ENCODE measurements at places on chromosomes 6 and 20.

DNA sequence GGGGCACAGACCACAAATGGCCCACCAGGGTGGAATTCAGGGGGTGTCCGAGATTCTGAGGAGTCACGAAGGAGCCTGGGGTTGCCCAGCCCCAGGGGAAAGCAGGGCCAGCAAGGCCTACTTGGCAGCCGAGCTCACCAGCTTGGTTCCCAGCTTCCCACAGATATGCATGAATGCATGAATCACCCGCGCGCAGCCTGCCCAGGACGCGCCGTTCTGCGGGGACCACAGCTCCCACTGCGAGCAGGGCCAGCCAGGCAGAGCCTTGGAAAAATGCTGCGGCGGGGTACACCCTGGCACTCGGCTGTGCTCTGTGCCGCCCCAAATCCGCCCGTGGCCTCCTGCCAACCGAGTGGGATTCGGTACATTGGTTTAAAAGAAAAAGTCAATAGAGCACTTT is 211.0 kb downstream of the NFATC2 start:
- no peak for DNase-seq

- no peak for DNase-seq
These were observed 39.2 kb downstream of the ANKS1A start for GRCh38 chr6:34928220-34928619.

- peak; percentile 99 for DNase-seq
These were observed at the start of gene FAM135A for GRCh38 chr6:70413114-70413991. Gene FAM135A, plus strand, starts transcription at chr6:70413508. Its CDS starts 14,835 bp downstream, at chr6:70428343.

DNA sequence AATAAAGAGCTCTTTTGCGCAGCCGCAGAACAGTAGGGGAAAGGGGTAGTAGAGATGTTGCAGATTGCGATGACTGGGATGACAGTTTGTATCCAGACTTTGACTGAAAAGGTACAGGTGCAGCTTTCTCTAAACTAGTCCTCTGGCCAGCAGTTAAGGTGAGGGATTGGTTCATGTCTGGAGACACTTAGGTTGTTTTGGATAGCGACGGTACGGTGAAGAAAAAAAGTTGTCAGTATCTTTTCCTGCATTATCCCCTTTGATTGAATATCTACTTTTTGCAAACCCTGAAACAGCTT is 537 bp downstream of the PRR3 start:
- DNase-seq, result no peak

- no peak for DNase-seq
These were observed 76.6 kb downstream of the PKHD1 start for GRCh38 chr6:52010806-52011205.

DNA sequence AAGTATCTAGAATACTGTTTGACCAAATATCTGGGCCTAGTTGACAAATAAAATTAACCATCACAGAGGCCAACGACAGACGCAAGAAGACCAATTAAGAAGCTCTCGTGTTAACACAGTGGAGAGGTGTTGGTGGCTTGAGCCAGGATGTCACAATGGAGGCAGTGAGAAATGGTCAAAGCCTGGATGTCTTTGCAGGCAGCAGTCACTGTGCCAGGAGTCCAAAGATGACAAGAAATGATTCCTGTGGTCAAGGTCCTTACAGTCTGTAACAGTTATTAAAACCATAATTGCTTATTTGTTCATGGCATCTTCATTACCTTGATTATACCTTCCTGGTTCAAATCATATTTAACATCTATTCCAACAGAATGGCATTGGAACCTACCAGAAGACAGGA is 91.3 kb upstream of the EDN1 start:
- DNase-seq, result no peak

DNA sequence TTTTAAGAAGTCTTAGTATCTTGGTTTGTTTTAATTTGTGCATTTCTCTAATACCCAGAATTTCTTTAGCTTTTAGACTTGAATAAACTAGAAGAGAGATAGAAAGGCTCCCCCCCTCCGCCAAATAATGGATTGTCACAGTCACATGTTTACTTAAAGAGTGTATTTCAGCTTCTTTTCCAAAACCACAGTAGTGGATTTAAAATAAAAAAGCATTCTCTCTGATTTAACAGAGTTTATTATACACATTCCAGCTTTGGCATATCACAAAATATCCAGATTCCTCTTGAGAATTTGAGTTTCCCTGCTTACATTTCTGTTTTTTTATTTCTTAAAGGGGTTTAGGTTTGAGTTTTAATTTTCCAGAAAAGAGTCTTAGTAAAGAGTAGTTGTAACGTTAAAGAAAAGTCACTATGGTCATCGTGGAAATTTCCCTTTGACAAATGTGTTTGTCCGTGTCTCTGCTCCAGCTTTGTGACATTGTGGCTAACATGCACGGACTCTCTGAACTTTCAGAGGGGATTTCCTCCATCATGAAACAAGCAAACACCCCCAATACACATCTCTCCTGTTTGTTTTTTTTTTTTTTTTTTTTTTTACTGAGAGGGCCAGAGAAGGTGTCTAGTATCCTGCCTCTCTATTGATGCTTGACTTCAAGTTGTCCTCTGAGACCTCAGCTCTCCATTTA is 113.5 kb upstream of the SUPT3H start:
- DNase-seq, result no peak

GRCh38 chr20:5784735-5785134 is 34.5 kb downstream of the SHLD1 start:
- no peak for DNase-seq

DNA sequence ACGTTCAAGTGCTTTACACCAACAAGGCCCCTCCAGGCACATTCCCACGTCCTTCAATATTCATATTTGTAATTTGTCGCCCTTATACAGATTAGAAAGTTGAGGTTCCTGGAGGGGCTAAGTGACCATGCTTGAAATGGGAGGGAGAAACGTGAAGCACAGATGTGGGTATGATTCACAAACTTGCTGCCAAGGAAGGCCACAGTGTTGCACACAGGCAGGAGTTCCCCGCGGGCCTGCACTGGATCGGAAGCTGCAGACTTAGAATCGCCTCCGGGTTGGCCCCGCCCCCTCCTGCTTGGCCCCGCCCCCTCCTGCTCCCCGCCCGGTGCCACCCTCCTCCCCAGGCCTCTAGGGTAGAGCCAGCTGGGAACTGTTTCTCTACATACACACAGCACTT is 58.2 kb upstream of the QKI start:
- no peak for DNase-seq

DNA sequence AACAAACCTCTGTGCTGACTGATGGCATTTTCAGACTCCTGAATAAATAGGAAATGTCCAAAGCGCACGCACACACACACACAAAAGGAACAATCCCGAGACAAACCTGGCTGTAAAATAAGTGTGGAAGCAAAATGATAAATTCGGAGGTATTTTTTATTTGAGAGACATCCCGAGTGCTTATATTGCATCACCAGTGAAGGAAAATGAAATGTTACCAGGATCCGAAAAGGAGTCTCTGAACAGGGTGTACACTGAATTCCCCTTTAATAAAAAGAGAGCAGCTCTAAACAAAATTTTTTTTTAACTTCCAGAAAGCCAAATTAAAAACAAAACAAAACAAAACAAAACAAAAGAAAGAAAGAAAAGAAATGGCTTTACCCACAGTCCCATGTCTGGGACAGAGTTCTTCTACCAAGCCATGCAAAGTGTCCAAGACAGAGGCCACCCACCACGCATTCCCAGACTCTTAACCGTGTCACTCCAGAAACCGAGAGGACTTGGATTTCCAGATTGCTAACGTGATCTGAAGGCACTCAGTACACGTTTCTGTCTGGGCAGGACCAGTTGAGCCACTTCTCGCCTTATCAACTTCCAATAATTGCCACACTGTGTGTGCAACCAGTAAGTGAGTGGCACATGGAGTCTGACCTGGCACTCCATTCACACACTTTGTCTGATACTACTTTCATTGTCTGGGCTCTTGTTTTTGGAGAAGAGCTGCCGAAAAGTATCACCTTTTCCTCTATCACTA is 817 bp downstream of the ME1 start:
- no peak for DNase-seq

DNA sequence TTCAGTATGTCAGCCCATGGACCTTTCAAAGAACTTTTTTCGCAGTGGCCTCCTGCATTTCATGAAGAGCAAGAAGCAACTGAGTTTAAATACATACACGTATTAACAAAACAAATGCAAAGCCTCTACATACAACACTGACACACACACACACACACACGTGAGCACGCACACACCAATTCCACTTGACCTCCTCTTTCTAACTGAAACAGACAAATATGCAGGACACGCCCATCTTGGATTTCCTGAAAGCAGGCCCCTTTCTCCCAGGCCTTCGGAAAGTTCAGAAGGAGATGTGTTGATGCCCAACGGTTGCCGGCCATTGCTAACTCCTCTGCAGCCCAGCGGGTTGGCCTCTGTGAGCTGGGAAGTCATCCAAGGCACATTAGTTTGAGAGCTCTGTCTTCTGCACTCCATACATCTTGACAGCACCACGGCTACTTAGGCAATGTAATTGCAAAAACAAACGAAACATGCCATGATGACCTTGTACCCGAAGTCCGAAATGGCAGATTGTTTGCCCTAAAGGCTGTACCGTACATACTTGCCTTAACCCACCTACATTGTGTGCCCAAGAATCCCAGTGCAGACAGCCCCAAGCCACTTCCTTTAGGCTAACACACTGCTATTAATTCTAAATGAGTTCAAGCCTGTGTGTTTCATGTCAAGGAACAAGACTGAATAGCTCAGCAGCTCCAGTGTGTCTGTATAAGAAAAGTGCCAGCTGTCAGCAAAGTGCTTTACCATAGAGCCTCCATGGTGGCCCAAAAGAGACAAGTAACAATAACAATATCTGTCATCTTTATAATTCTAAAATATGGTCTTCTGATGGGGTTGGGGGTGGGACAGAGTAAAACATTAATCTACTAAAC is 138.8 kb upstream of the RNF217 start:
- DNase-seq, result peak; percentile 18

- no peak for DNase-seq
These were observed 665.4 kb downstream of the EPM2A start for GRCh38 chr6:145069966-145070365.

DNA sequence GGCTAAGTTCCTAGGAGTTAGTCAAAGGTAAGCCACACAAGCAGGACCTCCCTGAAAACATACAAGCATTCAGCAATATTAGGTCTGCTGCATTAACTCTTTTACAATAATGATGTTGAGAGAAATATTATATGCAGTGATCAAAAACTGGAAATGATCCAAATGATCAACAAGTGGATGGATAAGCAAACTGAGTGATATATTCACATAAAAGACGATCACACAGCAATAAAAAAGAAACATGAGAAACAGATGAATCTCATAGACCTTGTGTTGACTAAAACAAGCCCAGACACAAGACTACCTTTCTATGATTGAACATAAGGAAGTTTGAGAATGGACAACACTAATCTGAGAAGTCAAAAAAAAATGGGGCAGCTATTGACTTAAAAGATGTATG is 39.9 kb downstream of the LMBRD1 start:
- DNase-seq, result no peak

DNA sequence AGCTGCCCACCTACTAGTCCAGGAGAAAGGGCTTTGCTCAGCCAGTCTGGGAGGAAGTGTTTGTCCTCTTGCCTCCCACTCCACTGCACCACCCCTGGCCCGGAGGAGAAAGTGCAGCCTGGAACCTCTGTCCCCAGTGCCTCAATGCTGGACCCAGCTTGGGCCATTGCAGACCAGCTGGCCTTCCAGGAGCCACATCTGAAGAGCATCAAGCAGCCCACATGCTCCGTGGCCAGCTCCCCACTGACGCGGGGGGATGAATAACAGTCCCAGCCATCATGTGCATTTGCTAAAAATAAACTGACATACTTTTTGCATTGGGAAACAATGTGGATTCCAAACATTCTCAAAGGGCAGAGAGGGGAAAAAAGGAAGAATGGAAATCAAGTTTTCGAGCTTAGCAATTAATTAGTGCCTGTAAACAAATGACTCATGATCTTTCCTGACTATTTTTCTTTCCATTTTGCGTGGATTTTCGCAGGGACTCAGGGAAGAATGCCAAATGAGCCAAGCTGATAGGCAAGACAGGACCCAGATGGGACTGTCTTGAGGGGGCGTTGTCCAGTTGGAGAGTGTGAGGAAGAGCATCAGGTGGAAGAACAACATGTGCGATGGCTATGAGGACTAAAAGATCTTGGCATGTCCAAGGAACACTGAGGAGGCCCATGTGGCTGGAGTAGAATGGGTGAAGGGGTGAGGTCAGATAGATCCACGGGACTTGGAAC is 34.1 kb downstream of the CEBPB start:
- DNase-seq, result no peak

DNA sequence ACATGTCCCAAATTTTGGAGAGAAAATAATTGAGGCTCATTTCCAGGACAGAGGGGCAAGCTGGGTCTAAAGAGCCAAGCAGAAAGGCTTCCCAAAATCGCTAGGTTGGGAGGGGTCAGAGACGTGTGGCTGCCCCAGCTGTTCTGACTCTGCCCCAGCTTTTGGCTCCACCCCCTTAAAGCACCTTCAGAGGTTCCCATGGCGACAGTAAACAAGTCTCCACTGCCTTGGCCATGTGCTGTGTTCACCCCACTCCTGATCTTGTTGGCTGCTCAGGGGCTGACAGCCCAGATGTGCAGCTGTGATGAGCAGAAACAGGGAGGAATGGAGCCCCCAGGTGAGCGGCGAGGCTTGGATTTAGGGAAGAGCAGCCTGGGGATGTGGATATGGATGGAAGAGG is 72.8 kb upstream of the SPTLC3 start:
- no peak for DNase-seq

GRCh38 chr6:53056273-53056672 is 8.9 kb upstream of the FBXO9 start:
- DNase-seq, result no peak

DNA sequence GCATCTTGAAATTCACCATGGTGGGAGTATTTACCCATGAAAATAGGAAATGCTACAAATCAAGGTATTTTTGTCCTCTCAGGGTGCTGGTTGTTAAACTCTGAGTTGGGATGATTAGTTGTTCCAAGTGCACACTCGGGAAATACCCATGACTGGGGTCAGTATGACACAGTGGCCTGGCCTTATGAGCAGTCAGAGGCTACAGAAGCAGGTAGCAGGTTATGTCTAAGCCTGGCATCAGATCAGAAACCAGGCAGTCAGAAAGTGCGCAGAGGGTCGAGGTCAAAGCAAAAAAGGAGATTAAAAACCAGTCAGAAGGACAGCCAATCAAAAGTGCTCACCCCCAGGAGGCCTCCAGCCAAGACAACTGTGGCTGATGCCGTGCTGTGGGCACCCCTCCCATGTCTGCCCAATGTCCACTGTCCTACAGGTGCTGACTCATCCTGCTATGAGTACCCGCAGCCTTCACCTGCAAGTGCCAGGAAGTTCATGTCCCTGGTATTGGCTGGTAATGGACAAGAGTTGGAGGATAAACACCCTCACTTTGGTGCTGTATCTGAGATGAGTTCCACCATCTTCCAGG is 117.4 kb upstream of the SLC24A3 start:
- DNase-seq, result no peak

- no peak for DNase-seq
These were observed 1.7 kb downstream of the ZUP1 start for GRCh38 chr6:116666869-116667268.

DNA sequence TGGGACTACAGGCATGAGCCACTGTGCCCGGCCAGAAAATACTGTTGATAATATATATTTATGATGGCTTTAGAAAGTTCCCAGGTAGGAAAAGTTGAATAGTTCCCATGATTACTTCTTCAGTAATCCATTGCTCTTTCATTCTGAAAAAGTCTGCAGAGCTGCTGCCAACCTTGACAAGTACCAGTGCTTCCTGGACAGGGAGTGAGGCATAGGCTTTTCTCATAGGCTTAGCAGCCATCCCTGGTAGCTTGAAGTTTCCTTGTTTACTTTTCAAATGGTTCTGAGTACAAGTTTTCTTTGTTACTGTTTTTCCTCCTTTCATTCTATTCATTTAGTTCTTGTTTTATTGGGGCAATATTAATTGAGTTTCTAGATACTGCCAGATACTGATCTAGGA is 7.8 kb downstream of the RWDD1 start:
- DNase-seq, result no peak

GRCh38 chr6:128241216-128241615 is 279.2 kb downstream of the PTPRK start:
- no peak for DNase-seq
